HT1080 (cell line): ENCODE measurements at places on chromosomes 5 and 9.
A peak's percentile ranks its signal among the peaks of the same experiment; 100 is the strongest.

DNA sequence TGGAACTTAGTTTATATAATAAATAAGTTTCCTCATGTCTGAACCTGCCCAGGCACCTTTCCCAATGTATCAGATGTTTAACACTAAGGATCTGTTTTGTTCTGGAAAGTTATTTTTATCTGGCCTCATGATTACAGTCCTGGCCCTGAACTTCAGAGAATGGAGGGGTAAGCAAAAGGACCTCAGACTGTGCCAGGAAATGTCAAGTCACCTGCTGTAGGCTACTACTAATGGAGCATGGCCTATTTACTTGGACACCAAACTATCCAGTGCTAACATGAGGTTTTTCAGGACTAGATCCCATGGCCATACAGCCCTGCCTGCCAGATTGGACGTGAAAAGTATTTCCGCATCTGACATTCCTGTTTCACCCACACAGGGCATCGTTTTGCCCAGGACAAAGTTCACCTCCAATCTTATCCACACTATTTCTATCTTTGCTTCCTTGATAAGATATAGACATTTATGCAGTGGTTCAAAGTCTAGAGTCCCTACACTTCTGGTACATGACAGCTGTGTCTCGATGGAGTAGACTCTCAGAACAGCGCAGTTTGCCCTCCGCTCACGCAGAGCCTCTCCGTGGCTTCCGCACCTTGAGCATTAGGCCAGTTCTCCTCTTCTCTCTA, at the start of gene BTNL8:
TSS of gene BTNL8 (plus strand) at position 539 of the 626 bp plus-strand sequence. CDS start 152 bp downstream, outside the sequence.
- no peak for DNase-seq

GRCh38 chr9:96242811-96243210, 59.2 kb downstream of the HSD17B3 start:
- DNase-seq = no peak

DNA sequence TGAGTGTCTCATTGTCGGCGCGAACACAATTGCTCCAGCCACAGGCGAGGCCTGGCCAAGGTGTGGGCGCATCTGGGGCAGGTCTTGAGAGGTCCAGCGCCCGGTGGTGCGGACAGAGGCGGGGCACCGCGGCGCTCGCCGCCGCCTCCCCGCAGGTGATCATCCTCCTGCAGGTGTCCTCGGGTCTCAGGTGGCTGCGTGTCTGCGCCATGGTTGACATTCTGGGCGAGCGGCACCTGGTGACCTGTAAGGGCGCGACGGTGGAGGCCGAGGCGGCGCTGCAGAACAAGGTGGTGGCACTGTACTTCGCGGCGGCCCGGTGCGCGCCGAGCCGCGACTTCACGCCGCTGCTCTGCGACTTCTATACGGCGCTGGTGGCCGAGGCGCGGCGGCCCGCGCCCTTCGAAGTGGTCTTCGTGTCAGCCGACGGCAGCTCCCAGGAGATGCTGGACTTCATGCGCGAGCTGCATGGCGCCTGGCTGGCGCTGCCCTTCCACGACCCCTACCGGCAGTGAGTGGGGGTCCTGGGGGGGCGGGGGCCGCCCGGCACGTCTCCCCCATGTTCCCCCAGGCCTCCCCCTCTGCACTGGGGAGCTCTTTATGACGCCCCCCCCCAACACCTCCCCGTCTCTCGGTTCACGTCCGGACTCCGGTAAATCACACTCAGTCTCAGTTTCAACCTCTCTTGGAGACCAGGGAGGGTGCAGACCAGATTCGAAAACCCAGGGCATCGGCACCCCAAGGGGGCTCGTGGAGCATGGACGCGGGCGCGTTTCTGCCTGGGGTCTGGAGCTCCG, 446 bp downstream of the NXNL2 start:
- no peak for DNase-seq

- no peak for DNase-seq
Observed at GRCh38 chr5:37323607-37324006, 47.3 kb downstream of the NUP155 start.

DNA sequence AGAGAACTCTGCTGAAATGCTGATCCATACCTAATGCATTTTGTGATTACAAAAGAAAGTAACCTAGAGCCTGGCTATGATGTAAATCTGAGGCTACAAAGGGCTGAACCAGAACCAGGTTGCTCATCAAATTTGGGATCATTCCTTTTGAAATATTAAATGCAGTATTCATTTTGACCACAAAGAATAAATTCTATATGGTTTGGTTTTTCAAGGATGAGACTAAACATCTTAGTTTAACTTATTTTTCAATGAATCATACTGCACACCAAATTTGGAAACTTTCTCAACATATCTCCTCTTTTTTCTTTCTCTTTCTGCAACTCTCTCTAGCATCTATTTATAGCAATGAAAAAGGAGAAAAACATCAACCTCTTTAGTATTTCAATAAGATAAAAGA, 46.5 kb downstream of the CEMIP2 start:
- no peak for DNase-seq

GRCh38 chr5:125210242-125210947, 464.0 kb upstream of the ZNF608 start:
- DNase-seq = peak; percentile 45

DNA sequence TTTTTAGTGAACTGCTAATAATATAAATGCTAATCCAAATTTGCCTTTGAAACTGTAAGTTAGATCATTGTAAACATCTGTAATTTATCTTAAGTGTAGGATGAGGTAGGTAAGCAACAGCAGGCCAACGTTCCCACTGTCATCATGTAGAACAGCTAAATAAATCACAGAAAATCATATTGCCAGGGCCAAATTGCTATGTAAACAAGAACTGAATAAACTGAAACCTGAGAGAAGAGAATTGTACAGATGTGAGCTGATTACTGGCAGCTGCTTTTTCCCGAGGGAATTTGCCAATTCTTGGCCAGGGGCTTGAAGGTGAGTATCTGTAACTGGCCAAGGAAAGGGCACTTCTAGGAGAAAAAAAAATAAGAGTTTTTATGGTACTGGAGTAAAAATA, 97.6 kb downstream of the CDH10 start:
- no peak for DNase-seq

- DNase-seq = no peak
Observed at GRCh38 chr5:107422494-107422893, 248.2 kb downstream of the EFNA5 start.

DNA sequence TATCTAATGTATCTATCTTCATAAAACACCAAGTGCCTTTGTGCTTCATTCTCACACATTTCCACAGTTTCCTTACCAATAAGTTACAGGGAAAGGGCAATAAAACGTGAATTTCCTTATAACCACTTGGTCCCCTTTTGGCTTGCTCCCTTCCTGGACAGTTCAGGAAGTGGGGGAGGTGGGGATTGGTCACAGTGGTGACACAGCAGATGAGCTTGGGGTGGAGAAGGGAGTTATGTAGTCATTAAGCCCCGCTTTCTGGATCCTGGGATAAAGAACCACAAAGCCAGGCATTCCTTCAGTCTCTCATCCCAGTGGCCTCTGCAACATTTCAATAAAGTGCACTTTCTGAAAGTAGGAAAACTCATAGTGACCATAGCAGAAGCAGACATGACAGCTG, 47.1 kb upstream of the FYB1 start:
- peak; percentile 62 for DNase-seq

- no peak for DNase-seq
Observed at GRCh38 chr9:70934642-70935041, 186.8 kb downstream of the TRPM3 start.

GRCh38 chr9:4680173-4680525, 780 bp downstream of the CDC37L1 start:
- no peak for DNase-seq

- DNase-seq = no peak
Observed at GRCh38 chr9:124006448-124007361, 4.9 kb upstream of the LHX2 start.

GRCh38 chr9:69748304-69748703, 11.5 kb downstream of the PTAR1 start:
- DNase-seq = no peak

DNA sequence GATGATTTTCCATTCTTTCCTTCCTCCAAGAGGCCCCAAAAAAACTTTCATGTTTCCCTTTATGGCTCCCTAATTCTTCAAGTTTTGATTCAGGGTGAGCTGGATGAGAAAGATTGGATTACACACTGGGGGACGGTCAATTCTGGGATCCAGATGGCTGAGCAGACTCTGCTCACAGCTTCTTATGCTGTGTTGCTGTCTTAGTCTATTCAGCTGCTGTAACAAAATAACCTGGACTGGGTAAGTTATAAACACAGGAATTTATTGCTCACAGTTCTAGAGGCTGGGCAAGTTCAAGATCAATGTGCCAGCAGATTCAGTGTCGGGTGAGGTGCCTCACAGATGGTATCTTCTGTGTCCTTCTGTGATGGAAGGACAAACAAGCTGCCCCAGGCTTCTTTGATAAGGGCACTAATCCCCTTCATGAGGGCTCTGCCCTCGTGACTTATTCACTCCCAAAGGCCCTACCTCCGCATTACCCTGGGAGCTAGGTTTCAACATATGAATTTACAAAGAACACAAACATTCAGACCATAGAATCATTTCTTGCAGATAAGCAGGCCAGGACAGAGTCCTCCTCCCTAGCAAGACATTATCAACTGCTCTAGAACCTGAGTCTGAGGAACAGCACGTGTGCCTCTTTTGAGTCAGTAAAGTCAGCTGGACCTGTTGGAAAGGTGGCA, 23.1 kb upstream of the SMAD5 start:
- no peak for DNase-seq

GRCh38 chr5:54638106-54638505, 120.5 kb downstream of the SNX18 start:
- no peak for DNase-seq

DNA sequence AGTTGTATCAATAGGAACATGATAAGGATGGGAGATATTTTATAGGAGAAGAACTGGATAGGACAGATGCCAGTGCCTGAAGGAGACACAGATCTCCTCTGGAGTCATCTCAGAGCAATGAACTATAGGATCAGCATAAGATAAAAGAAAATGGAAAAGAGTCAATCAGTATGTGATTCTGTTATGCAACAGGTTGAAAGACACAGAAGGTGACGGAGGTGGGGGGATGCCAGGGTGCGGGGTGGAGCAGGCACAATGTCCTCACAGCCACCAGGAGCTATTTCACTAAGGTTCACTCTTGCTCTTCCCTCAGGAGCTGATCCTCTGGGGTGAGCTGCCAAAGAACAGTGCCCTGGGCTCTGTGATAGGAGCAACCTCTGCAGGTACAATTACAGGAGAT, 179.8 kb downstream of the BNC2 start:
- DNase-seq = no peak

DNA sequence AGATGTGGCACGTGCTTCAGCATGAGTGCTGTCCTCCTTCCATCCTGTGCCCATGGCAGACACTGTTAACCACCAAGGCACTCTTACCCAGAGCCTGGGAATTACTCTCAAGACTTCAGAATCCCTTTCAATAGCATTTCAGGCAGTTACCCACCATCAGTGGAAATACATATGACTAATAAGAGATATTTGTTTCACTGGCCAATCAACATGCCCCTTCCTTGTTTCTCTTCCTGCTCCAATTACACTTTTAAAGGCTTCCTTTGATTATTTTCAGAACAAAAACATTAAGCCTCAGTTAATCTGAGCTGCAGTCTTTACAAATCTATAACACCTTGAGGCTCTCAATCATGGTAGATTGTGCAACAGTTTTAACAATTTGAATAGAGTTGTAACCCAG, 70.8 kb downstream of the PRELID2 start:
- DNase-seq = no peak

DNA sequence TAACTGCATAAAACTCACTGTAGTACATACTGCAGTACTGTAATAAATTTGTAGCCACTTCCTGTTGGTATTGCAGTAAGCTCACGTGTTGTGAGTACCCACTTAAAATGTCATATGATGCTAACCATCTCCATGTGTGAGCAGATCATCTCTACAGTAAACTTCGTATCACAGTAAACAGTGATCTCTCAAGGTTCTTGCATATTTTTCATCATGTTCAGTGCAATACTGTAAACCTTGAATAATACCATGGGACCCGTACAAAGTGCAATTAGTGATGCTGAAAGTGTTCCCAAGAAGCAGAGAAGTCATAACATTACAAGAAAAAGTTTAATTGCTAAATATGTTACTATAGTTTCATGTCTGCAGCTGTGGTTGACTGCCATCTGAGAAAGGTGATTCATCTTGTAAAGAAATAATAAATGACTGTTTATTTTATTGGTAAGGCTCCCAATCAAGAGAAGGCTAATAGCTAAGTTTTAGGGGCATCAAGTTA, 253.8 kb upstream of the POU5F2 start:
- DNase-seq = no peak

GRCh38 chr5:111063709-111064322, 7.7 kb upstream of the TSLP start:
- peak; percentile 18 for DNase-seq

DNA sequence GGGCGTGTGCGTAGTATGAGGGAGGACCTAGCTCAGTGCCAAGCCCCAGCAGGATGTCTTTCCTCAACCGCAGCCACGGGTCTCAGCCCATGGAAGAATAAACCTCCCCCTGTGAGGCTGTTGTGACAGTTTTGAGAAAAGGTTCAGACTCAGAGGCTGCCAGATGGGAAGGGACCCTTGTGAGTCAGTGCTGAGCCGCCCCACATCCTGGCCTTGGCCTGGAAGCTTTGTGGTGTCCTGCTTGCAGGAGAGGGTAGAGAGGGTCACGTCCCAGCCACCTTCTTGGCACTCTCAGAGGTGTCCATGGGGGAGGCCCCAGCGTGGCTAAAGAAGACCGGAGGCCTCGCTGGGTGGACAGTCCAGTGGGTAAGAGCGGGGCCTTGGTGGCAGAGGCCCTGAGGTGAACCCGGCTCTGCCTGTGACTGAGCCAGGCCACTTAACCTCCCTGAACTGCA, 2.8 kb downstream of the GRHPR start:
- no peak for DNase-seq

GRCh38 chr5:66986009-66986408, 210.6 kb downstream of the CD180 start:
- DNase-seq = no peak

DNA sequence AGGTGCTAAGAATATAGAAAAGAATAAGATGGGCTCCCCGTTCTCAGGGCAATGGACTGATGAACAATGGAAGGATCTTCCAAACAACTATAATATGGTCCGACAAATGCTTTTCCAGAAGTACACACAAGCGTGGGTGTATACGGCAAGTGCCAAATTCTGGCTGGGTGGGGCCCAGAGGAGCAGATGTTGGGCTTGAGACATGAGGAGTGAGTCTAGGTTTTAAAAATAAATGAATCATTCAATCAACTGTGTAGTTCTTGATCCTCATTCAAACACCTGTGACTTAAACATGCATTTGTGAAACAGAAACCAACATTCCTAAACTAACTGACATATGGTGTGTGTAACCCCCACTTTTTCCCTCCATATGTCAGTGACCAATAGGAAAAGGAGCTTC, 47.9 kb downstream of the MFAP3 start:
- no peak for DNase-seq

- no peak for DNase-seq
Observed at GRCh38 chr9:12854221-12854620, 79.4 kb downstream of the LURAP1L start.

DNA sequence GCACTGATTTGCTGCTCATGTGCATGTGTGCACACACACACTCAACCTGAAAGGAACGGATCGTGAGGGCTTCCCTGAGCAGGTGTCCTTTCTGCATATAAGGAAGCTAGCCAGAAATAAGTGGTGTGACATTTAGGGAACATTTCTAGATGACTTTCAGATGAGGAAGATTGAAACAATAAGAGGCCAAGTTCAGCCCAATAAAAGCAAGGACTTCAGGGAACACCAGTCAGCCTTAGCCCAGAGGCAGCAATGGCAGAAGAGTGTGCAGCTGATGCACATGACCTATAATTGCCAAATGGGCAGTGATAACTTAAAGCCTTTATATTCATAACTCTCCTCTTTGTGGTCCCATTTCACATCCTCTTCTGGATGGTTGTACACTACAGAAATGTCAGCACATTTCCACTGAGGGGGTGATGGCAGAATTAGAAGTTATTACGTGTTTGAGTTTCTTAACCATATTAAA, 255.5 kb downstream of the TRIM32 start:
- no peak for DNase-seq
